ENCODE measurements at places on chromosomes 4 and X.

GRCh38 chr4:184854673-184855072 lies 28.9 kb upstream of the ACSL1 start:
- DNase-seq = no peak

GRCh38 chrX:40694802-40695201 lies 40.5 kb downstream of the MED14 start:
- DNase-seq = no peak

- no peak for DNase-seq
Measured at GRCh38 chr4:87835197-87835596, 2.4 kb downstream of the MEPE start.

DNA sequence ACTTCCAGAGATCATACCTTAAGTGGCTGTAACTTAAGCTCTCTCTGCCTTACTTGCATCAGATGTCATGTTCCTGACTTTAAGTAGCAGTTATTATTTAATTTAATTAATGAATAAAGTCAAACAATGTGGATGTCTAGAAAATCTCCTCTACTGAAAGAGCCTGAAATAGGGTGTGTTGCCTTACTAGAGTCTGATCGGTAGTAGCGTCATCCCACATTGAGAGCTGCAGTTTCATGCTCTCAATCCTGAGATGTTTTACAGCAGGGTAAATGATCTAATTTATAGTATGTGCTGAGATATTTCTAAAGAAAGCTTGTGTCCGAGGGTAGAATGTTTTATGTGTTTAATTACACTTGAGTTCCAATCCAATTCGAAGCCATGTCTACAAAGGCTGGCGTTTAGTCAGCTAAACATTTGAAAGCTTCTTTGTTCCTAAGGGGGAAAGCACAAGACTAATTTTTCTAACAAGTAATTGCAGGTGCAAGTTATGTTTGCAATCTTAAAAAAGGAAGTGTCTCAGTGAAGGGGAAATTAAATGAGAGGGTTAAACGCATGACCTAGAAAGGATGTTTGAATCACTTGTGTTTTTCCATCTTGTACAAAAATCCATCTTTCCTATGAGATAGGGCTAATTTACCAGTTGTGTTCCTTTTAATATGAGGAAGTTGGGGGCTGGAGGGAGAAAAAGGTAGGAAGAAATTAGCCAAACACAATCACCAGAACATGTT lies 391.0 kb upstream of the MAGEB2 start:
- DNase-seq = no peak

DNA sequence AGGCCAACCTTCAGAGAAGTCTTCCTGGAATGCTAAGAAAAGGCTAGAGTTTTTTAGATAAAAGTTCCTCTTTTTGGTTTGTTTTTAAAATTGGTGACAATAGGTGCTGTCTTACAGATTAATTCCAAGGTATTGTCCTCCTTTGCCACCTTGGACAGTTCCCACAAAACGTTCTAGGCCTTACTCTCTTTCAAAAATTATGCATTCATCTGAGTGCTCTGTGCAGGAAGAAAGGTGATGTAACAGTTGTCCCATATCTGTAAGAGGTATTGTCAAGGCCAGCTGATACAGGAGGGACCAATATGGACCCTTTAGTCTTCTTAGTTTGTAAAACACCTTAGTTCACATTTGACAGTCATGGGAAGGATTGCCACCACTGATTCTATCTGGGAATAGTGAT lies 15.9 kb upstream of the CXCL5 start:
- no peak for DNase-seq

- no peak for DNase-seq
Measured at GRCh38 chr4:72471816-72472215, 97.2 kb downstream of the ADAMTS3 start.

All from activated CD4-positive, alpha-beta T cell treated with anti-CD3 and anti-CD28 coated beads, Interleukin-2, amount 10 ng/mL, durations not matched to agents 7 days and 5 days (primary cell).